ENCODE measurements at places on chromosomes 2 and 18.

- DNase-seq, result no peak
These were observed 2.6 kb downstream of the NHEJ1 start for GRCh38 chr2:219158025-219158424.

- no peak for DNase-seq
These were observed 452.8 kb downstream of the CBLN2 start for GRCh38 chr18:72091369-72091768.

DNA sequence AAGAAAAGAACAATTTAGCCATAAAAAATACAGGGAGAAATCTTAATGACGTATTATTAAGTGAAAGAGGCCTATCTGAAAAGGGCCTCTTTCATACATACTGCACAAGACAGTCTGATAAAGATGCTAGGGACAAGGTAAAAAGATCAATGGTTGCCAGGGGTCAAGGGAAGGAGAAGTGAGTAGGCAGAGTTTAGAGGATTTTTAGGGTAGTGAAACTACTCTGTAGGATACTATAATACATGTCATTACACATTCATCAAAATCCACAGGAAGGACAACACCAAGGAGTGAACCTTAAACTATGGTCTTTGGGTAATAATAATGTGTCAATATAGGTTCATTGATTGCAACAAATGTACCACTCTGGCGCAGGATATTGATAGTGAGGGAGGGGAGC is 289.3 kb downstream of the FSIP2 start:
- no peak for DNase-seq

GRCh38 chr18:12593866-12594265 is 64.0 kb downstream of the SPIRE1 start:
- no peak for DNase-seq

DNA sequence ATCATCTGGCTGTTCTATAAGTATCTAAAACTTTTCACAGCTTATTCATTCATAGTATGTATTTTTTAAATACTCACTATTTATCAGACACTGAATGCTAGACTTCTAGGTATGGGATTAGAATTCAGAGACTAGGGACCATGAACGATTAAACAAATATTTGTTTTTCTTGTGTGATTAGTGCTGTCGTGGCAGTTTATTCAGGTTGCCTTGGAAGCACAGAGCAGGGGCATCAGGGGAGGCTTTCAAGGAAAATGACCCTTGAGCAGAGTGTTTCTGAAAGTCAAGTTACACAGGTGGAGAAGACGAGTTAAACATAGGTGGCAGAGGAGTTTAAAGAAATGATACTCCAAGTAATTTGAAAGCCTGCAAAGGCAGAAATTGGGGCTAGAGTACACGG is 5.7 kb downstream of the SPOPL start:
- DNase-seq, result no peak

GRCh38 chr2:320561-320960 is 32.7 kb upstream of the ALKAL2 start:
- no peak for DNase-seq

GRCh38 chr2:62215306-62216064 is 19.6 kb downstream of the B3GNT2 start:
- DNase-seq, result no peak

DNA sequence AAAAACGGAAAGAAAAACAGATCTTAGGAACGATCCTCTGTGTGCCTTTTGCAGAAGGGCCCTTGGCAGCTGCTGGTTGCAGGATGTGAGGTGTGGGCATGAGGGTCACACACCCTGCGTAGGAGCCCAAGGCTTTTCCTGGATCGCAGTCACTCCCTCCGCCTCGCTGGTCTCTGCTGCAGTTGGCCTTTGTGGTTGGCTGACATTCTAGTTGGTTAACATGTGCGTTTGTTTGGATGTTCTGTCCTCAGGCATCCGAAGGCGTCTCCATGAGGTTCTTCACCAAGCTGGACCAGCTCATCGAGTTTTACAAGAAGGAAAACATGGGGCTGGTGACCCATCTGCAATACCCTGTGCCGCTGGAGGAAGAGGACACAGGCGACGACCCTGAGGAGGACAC is 61.7 kb downstream of the INPP5D start:
- no peak for DNase-seq

DNA sequence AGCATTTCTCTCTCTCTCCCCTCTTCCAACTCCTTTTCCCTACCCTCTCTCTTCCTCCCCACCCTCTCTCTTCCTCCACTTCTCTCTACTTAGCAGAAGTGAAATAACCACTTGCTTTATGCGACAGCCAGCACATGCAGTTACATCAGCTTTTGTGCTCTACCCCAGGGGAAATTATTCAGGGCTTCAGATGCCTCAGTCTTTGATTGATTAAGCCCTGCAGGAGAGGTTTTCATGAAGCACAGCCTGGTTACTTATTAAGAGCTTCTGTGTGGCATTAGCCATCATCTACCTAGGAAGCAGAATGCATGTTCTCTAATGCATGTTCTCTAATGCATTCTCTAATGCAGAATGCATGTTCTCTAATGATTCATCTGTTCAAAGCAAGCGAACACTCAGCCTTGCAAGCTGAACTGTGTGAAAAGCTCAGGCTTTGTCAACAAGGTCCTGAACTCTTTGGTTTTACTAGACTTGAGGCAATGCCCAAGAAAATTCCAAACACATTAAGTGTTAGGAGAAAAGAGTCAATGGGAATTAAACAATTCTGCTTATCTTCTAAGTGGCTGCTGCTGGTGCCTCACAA is 56.1 kb downstream of the LHCGR start:
- DNase-seq, result no peak

- no peak for DNase-seq
These were observed 172.2 kb upstream of the NCKAP5 start for GRCh38 chr2:133740500-133740899.

DNA sequence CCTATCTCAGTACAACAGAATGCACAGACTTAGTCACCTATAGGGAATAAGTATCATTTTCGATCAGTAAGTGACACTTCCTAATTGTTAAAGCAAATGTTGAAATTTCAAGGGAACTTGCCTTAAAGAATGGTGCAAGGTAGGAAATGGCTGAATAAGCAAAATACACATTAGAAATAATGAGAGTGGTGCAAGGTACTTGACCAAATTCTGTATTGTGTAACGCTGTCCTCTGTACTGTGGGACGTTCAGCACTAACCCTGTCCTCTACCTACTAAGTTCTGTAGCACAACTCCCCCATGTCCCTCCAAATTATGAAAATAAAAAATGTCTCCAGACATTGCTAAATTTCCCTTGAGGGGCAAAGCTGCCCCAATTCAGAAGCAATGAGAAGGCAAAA is 19.4 kb downstream of the MMADHC start:
- no peak for DNase-seq

DNA sequence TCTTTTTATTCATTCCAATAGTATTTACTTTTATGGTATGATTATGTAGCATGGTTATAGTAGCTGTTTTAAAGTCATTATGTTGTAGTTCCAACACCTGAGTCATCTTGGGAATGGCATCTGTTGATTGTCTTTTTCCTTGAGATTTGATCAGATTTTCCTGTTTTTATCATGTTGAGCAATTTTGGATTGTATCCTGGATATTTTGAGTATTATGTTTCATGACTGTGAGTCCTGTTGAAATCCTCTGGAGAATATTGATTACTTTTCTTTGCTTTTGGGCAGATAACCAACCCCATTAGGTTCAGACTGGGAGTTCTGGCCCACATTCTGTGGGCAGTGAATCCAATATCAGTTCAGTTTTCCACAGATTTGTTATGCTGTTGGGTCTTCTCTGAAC is 163.2 kb upstream of the SPRED2 start:
- DNase-seq, result no peak

DNA sequence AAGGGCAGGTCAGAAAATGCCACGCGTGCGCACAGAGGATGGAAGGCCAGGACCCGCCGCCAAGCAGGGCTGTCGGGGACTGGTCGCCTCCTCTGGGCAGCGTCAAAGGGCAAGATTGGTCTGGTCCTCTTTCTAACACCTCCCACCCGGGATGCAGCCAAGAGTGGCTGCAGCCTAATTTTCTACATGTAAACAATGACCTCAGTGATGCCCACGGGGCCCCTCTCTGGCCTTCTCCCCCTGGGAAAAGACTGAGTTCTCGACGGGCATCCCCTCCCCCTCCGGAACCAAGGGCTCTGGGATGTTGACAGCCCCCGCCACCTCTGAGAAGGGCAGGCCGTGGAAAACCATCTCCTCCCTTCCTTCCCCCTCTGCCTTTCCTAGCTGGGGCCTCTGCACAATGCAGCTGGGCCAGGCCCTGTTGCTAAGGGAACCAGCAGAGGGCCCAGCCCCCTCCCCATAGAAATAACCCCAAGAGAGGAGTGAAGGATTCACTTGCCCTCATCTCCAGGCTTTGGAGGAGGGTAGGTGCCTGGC is 80.0 kb upstream of the ZNF532 start:
- no peak for DNase-seq

GRCh38 chr2:97701851-97702465 is 11.4 kb upstream of the ZAP70 start:
- no peak for DNase-seq

DNA sequence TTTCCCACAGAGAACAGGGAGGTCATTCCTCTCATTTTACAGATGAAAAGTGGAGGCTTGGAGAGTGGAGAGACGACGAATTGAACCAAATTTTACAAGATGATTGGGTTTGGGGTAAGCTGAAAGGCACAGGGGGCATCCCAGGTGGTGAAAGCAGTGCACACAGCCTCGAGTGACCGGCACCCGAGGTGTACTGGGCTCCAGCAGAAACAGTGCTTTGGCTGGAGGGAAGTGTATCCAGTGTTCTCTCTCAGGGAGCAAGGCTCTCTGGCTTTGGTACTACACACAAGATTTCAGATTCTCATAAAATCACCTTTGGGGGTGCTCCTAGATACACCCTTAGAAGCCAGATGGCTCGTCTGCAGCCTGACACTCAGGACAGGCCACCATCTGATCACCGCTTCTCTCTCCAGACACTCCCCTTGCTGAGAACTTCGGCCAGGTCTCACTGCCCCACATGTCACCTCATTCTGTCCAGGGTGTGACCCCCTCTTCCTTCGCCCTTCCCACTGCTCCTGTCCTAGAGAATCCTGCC is 339.6 kb downstream of the CYRIA start:
- DNase-seq, result no peak

DNA sequence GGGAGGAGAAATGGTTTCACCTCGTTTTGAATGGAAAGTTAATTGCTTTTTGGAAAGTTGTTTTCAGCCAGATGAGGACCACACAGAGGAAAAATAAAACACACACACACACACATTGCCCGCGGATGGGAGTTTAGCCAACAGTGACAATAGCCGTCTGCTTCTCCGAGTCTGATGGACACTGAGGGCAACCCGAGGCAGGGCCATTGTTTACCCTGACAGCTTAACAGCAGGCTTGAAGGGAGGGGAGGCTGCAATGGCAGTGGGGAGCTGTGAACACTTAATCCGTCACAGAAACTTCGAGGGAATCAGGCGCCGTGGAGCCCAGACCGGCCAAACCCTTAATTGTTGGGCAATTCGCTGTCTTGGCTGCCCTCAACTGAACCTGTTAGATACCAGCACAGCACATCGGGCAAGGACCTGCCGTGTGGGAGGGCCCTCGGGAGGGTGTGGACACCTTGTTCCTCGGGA is 145.9 kb downstream of the ACKR3 start:
- DNase-seq, result no peak

GRCh38 chr2:148430101-148430500 is 214.4 kb upstream of the EPC2 start:
- no peak for DNase-seq

- DNase-seq, result no peak
These were observed 10.1 kb downstream of the TBC1D8 start for GRCh38 chr2:101140978-101141655.

GRCh38 chr2:70686577-70687460 is 81.2 kb downstream of the ADD2 start:
- peak; percentile 47 for DNase-seq

DNA sequence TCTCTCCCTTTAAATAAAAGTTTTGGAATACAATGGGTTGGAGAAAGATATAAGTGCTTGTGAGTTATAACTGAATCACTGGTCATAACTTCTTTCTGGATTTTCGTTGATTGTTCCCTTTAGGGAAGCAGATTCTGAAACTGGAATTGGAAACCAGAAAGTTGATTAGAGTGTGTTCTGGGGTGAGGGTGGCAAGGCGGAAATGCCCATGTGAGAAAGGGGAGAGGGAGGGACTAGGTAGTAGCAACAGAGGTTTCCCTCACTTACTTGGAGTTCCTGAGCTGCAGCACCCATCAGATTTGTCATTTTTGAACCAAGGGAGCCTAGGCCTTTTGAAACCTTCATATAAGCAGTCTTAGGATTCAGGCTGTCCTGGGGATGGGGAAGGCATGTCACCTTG is 453.4 kb downstream of the KCNJ3 start:
- no peak for DNase-seq

- no peak for DNase-seq
These were observed 34.1 kb downstream of the NHEJ1 start for GRCh38 chr2:219126555-219126954.

DNA sequence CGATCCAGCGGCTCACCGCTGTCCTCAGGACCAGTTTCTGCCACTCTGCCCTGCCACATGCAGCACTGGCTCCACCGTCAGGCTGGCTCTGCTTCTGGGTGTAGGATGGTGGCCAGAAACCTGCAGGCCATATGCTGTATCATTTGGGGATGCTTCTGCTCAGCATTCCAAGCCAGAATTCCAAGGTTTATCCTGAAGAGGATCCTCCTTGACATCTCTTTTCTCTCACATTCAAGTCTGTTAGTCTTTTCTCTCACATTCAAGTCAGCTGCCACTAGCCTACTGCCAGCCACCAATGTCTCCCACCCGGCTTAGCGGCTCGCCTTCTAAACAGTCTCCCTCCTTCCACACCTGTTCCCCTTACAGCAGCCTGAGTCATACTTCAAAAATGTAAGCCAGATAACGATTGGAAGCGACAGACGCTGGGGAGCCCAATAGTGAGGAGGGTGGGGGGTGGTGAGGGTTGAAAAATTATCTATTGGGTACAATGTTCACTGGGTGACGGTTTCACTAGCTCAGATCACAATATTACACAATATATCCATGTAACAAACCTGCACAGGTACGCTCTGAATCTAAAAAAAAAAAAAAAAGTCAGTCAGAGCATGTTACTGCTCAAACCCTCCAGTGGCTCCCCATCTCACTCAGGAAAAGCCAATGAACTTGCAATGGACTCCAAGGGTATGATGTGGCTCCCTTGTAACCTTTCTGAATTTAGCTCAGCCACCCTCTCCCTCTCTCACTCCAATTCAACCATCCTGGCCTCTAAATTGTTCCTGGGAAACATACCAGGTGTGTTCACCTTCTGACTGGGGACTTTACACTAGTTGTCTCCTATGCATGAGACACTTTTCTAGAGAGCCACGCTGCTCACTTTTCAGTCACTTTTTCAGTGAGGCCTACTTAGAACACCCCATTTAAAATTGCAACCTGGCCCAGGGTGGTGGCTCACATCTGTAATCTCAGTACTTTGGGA is 38.8 kb upstream of the SP3 start:
- no peak for DNase-seq

- DNase-seq, result no peak
These were observed 34.5 kb upstream of the CD8A start for GRCh38 chr2:86825036-86825692.

GRCh38 chr2:212686285-212686895 is 147.8 kb upstream of the ERBB4 start:
- DNase-seq, result peak; percentile 25
